ENCODE measurements at places on chromosomes 12 and 14.

DNA sequence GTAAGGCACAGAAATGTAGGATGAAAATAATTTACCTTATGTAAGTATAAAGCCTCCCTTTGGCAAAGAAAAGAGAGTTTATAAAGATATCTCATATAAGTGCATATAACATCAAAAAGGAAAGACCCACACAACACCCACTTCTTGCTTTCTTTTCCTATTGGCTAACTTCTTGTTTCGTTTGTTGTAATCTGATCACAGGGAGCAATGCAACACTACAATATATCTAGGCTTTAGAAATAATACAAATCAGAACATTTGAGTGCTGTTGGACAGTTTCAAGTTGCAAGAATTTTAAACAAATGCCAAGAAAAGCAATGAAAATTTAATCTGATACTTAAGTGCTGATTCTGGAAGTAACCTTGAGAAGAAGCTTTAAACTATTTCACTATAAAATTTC is 1.3 kb downstream of the FGD6 start:
- no peak for DNase-seq

DNA sequence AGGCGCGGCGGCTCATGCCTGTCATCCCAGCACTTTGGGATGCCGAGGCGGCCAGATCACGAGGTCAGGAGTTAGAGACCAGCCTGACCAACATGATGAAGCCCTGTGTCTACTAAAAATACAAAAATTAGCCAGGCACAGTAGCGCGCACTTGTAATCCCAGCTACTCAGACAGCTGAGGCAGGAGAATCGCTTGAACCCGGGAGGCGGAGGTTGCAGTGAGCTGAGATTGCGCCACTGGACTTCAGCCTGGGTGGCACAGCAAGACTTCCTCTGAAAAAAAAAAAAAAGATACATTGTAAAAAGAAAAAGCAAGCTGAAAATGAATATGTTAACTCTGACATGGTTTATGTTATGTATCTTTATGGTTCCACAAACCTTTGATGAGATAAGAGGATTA is 33.6 kb downstream of the RPGRIP1 start:
- DNase-seq: no peak

DNA sequence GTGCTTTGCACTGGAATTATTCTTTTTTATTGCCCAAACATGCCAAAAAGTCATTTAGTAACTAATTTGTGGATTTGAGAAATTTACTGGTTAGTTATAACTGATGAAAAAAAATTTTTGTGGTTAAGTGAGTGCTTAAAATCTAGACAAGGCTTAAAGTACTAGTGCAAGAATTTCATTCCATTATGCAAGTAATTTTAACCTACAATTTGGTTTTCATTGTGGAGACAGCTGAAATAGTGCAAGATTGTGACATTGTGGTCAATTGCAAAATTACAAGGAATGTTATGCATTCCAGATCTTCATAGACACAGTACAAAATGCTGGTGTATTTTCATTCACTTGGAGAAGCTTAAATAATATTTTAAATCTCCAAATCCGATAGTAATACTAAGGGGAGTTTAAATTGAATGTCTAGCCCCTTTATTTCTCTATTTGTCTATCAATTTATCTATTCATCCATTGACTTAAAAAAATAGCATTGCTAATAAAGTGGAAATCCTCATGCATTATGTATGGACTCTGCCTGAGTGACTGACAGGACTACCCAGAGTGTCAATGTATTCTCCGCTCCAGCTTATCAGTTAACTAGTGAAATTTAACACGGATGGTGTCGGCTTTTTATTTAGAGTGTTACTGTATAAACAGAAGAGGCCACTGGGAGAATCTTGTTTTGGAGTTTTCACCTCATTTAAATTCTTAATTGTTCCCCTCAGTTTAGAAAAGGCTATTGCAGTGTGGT is 125.9 kb downstream of the ALX1 start:
- DNase-seq: no peak

DNA sequence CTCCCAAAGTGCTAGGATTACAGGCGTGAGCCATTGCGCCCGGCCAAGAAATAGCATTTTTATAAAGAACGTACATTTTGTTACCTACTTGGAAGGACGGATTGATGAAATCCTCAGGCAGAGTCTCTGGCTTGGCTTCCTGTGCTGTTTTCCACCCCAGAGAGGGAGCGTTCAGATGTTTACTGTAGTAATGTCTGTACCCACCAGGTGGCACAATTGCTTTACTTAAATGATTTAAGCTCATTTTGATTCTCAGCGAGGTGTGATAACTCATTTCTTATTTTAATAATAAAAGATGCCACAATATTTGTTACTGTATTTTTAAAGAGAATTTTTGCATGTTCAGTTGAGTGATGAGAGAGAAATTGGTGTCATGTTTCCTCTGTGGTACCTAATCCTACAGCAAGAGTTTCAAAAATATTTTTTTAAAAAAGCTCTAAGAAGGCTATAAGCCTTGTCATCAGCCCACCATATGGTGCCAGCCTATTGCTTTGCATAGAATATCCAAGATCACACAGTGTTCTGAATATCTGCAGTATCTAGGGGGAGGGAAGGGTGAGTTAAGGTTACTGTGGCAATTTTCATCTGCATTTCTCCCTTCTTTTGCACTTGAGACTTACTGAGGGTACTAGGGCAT is 82.6 kb upstream of the TRAF3 start:
- peak; percentile 87 for DNase-seq

GRCh38 chr14:58739674-58740073 is 101.9 kb downstream of the DACT1 start:
- DNase-seq: no peak

DNA sequence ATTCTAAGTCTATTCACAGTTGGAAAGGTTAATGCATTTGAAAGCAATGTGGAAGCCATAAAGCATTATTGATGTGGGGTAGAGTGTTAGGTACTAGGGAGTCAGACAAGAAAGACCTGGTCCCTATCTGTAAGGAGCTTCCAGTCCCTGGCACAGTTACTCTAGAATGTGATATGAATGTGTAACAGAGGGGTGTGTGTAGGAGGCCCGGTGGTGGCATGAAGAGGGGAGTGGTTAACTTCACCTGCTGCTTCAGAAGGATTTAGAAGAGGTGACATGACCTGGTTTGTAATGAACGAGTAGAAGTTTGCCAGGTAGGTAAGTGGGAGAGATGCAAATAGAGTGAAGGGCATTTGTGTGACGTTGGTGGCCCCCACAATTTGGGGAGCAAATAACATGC is 15.1 kb upstream of the GALNT6 start:
- peak; percentile 29 for DNase-seq
